Esophagus squamous epithelium (tissue), 5 donors: ENCODE measurements at places on chromosomes 7 and 10.

DNA sequence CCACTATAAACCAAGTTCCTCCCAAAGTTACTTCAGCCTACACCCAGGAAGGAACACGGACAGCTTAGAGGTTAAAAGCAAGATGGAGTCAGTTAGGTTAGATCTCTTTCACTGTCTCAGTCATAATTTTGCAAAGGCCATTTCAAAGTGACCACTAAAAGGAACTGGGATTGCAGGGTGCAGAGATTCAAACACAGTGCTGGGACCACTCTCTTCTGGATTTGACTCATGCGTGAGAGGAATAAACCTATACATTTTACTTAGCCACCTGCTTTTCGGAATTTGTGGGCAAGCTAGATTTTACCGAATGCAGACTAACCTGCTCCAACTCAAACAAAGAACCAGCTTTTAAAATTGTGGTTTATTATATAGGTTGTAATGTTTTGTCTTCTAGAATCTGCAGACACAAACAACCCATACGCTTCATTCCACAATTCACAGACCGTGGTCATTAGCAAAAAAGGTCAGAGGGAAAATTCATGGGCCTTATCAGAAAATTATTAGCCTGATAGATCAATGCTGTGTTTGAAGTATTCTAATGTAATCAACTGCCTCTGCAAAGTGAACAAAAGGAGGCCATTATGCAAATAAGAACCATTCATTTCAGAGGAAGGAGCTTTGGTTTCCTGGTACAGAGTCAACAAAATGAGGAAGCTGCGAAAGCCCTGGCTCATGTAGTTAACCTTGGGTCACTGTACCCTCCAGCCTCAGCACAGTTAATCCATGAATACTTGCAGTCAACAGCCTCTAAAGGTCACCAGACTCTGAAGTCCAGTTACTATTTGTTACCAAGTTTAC, 342.7 kb upstream of the KLF6 start:
- DNase-seq, result no peak

- DNase-seq, result no peak
These were observed 973 bp downstream of the GPR158 start for GRCh38 chr10:25175527-25176420.

GRCh38 chr10:71248210-71248609, 35.8 kb downstream of the UNC5B start:
- DNase-seq, result no peak

DNA sequence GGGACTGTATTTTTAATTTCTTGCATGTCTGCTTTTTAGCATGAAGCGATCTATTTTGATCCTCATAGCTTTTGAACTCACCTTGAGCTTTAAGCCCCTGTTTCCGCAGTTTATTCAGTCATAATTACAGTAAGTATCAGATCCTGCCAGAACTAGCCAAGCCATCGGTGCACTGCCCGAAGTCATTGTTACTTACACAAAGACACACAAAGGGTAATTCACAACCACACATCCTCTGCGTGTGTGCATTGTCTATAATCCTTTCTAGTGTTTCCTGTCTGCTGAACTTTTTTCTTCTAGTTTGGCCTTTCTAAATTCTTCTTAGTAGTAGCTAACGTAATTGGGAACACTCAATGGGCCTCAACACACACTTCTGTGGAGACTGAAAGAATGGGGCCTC, 133.0 kb downstream of the SFMBT2 start:
- DNase-seq, result no peak

DNA sequence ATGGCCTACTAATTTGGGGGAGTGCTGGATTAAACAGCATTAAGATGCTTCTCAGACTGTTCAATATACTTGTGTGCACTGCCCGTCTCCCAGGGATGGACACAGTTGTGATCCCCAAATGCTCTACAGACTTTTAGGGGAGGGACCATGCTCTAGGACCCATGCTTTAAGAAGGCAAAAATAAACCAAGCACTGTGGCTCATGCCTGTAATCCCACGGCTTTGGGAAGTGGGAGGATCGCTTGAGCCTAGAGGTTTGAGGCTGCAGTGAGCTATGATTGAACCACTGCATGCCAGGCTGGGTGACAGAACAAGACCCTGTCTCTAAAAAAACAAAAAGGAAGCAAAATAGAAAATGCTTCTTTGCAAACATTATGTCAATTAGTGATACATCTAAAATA, 102.6 kb downstream of the VOPP1 start:
- no peak for DNase-seq

DNA sequence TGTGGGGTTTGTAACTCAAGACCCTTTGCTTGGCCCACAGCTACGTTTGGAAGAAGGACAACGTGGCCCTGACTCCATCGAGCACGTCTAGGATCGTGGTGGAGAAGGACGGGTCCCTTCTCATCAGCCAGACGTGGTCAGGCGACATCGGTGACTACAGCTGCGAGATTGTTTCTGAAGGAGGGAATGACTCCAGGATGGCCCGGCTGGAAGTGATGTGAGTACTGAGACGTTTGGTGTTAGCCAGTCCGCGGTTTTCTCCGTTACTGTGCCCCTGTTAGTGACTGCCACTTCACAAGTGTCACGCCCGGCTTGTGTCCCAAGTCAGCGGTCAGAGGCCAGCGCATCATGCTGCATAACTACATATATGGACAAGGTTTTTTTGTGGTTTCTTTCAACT, 673.3 kb downstream of the SDK1 start:
- DNase-seq, result no peak

GRCh38 chr7:14478834-14479510, 423.6 kb downstream of the DGKB start:
- DNase-seq, result no peak

- no peak for DNase-seq
These were observed 7.2 kb downstream of the ZNF277 start for GRCh38 chr7:112213735-112214134.

DNA sequence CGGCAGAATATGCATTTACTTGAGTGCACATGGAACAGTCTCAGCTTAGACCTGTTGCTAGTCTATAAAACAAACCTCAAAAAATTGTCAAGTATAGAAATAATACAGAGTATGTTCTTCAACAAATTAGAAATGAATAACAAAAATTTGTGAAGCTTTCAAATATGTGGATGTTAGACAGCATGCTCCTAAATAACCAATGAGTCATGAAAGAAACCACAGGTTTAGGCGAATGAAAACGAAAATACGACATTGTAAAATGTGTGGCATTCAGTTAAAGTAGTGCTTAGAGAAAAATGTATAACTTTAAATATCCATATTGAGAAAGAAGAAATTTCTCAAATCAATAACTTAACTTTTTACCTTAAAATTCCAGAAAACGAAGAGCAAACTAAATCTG, 760.0 kb upstream of the SORCS1 start:
- DNase-seq, result no peak

- no peak for DNase-seq
These were observed 1.4 kb upstream of the GIMAP5 start for GRCh38 chr7:150735596-150736358.

- no peak for DNase-seq
These were observed 196.0 kb upstream of the TMEM72 start for GRCh38 chr10:44715136-44715535.

DNA sequence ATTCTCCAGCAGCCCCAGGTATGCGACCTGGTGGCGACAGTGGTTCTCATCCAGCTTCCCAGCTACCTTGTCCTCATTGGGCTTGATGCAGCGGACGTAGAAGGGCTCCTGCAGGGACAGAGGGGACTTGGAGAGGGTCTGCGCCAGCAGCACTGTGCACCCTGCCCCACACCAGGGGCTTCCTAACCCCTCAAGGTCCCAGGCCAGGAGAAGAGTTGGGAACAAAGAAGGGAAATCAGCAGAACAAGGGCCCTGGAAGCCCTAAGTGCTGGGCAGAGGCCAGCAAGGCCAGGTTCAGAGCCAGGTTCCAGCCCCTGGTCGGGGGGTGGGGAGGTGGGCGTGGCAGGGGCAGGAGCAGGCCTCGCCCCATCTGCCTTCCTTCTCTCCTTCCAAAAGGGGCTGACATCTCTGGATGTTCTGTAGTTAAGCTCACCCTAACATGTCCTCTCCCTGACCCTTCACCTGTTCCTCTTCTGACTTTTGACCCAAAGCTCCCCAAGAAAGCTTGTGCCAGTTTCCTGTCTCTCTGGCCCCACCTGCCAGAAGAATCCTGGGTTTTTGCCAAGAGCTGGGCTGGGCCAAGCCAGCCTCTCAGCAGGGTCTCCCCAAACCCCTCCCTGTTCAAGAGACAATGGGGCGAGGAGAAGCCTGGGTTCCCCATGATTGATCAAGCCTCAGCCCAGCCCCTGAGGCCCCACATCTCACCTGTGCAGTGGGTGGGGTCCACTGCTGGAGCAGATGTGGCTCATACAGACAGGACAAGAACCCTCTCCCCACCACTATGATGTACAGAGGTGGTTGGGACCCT, 11.9 kb downstream of the MYO1G start:
- no peak for DNase-seq

GRCh38 chr7:147245274-147245673, 1128.7 kb downstream of the CNTNAP2 start:
- DNase-seq, result no peak

- no peak for DNase-seq
These were observed 48.5 kb upstream of the RSU1 start for GRCh38 chr10:16865766-16866165.

DNA sequence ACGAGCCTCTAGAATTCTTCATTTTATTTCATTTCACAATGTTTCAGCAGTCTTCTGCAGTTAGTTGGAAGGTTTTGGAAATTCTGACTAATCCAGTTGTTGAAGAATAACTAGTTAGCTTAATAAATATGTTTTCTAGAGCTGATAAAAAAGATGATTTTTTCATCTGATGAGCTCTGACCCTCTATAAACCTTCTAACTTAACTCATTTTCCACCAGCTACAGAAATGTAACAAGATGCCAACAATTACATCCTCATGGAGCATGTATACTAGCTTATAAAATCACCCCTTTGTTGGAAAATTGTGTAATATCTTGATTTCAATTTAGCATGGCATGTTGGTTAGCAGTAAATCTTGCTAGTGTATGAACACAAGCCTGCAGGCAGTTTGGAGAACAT, 33.1 kb downstream of the KAT6B start:
- no peak for DNase-seq

- DNase-seq, result no peak
These were observed 1250.5 kb downstream of the TYW1 start for GRCh38 chr7:68247126-68247525.
